COLO829 (cell line): ENCODE measurements at places on chromosomes 13 and 19.

DNA sequence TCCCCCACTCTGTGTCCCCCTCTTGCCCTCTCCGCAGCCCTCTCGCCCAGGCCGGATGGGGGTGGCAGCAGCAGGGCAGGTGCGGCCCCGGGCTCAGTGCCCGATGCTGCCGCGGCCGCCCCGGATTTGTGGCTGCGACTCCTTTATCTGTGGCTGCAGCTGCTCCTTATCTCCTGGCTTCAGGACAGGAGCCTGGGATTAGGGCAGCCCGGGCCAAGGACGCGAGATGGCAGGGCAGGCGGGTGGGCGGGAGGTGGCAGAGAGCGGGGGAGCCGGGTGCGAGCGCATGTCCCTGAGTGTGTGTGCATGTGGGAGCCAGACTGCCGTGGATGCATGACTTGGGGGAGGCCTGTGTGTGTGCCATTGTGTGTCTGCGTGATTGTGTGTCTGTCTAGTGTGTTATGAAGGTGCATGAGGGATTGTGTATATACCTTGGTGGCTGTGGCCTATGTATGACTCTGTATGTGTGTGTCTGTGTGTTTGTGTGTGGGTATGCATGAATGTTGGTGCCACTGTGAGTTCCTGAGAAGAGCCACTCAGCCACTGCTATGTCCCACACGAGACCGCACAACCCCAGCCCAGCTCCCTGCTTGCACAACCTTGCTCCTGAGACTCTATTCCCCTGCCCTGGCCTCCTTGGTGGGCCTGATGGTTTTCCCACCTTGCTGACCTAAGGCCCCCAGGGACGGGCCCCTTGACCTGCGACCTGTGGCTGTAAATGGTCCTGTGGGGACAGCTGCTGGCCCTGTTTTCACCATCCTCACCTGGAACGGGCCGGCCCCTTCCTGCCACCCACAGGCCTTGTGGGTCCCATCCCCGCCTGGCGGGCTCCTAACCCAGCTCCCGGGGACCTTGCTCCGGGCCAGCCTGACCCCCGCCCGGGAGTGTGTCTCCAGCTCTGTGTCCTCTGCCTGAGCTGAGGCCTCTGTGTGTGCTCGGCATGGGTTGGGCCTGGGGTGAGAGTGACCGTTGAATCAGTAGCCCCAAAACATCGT, 5.3 kb upstream of the NRTN start:
- DNase-seq = no peak

DNA sequence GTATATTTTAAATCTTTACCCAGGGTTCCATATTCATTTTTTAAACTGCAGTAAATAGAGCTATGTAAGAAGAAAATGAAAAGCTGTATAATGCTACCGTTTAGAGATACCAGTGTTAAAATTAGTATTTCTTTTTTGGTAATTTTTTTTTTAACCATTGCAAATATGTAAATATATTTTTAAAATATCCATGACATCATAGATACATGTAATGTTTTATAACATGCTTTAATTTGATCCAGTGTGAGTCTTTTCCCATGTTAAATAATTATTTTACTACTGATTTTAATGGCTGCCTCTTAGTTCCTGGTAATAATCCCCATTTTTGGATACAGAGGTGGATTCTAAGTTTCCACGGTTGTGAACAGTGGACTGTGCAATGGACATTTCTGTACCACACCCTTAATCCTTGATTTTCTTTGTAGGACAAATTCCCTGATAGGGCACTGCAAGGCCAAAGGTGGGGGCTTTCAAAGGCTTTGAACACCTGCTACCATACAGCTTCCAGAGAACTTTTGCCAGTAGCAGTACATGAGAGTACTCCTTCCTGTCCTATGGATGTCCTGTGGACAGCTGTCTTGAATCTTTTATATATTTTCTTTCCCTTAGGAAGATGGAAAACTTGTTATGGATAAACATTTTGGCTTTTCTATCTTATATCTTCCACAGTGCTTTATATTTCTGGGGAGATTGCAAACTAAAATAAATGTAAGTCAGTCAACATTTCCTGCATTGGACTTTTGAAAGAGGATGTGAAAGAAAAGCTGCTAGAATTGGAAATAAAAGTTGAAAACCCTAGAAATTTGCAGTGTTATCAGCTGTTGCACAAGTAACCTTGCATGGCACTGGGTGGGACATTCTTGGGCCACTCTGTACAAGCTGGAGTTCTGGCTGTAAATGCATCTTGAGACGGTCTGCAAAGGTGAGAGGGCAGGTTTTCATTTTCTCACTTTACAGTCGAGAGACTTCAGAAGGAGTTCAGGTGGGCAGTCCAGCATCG, 46.8 kb downstream of the ARHGEF7 start:
- DNase-seq = no peak

GRCh38 chr13:50069261-50069660, 54.0 kb downstream of the KCNRG start:
- no peak for DNase-seq

GRCh38 chr19:30565636-30566035, 193.5 kb downstream of the ZNF536 start:
- no peak for DNase-seq

DNA sequence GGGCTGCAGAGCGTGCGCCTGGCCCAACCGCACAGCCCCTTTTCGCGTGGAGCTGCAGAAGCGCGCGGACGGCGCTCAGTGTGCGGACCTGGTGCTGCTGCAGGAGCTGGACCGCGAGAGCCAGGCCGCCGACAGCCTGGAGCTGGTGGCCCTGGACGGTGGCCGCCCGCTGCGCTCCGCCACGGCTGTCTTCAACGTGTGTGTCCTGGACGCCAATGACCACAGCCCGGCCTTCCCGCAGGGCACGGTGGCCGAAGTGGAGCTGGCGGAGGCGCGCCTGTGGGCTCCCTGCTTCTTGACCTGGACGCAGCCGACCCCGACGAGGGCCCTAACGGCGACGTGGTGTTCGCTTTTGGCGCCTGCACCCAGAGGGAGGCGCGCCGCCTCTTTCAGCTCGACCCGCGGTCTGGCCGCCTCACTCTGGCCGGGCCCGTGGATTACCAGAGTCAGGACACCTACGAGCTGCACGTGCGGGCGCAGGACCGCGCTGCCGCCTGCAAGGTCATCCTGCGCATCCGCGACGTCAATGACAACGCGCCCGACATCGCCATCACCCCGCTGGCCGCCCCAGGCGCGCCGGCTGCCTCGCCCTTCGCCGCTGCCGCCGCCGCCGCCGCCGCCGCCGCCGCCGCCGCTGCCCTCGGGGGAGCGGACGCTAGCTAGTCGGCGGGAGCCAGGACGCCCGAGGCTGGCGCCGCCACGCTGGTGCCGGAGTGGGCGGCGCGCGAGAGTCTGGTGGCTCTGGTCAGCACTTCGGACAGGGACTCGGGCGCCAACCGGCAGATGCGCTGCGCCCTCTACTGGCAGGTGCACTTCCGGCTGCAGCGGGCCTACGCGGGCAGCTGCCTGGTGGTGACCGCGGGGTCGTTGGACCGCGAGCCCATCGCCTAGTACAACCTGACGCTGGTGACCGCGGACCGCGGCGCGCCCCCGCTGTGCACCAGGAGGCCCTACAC, 172.2 kb downstream of the OLFM4 start:
- DNase-seq = peak; percentile 59

DNA sequence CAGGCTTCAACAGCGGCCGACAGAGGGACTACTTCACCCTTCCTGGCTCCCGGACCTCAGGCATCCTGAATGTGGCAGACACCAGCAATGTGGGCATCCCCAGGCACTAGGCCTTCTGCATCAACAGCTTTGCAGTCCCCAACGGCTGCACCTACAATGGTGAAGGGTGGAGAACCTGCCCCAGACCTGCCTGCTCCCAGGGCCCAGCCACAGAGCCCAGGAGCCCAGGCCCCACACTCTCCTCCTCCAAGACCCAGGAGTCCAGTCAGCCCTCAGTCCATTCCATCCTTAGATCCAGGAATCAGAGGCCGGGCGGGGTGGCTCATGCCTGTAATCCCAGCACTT, 34.5 kb downstream of the HPN start:
- no peak for DNase-seq

DNA sequence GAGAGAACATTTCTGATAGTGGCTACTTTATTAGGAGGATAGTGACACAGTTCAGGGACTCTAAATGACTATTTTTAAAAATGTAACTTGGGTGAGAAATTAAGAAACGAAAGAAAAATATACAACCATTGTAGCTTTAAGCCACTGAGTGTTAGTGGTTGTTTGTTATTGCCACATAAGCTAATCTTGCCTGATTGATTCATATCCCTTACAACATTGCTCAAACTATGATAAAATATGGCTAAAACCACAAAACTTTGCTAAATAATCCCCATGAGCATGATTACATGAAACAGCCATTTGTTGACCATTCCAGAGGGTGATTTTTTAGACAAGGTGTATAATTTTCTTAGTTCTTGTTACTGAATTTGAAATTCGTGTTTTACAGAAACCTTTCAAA, 343.4 kb downstream of the SLITRK5 start:
- no peak for DNase-seq

GRCh38 chr13:45224176-45224575, 23.3 kb upstream of the KCTD4 start:
- no peak for DNase-seq

DNA sequence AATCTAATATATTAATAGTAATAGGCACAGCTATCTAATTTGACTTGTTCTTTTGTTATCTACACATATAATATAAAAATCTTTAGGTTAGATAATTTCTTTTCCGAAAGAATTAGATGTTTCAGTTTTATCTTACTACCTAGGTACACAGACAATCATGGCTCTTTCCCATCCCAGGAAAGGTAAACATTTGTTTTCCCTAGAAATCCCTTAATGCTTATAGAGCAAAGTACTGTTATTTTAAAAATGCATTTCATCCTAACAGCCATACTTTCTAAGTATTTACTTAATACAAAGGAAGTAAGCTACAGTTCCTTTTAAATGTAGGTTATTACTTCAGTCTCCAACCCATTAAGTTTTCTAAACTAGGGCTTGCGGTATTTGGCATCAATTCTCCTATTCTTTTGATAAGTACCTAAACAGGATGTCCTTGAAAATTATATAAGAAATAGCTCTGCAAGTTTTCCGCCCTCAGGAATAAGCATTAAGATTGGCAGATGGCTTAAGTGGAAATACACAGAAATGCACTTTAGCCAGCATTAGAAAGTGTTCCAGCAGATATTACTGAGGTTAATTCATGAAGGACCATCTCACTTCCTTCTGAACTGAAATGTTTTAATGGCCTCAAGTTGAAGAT, 616.2 kb upstream of the SPRY2 start:
- no peak for DNase-seq

- DNase-seq = peak; percentile 2
Measured at GRCh38 chr13:85896516-85897450, 97.6 kb upstream of the SLITRK6 start.

DNA sequence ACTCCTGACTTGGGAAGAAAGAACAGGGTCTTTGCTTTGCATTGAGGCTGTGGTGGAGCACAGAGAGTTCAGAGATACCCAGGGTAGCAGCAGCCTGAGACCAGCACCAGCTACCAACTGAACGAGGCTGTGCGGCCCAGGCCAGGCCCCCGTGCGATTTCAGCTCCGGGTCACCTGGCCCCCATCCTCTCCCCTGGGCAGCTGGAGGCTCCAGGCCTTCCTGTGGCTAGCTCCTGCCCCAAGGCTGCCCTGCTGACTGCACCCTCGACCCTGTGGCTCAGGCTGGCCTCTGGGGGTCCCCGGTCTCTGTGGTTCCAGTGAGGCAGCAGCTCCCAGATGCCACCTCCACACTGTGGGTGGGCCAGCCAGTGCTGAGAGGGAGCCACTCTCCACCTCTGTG, 52.8 kb downstream of the MCF2L start:
- no peak for DNase-seq

DNA sequence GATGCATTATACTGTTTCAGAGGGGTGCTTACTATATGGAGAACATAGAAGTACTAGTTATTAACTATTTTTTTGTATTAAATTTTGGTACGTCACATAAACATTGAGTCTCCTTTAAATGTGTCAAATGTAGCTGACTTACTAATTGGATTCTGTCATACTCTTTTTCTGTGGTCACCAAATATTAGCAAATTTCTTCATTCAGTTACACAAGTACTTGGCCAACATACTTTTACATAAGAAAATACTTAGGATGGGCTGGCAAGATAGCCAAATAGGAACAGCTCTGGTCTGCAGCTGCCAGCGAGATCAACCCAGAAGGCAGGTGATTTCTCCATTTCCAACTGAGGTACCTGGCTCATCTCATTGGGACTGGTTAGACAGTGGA, 19.2 kb downstream of the LPAR6 start:
- DNase-seq = no peak

DNA sequence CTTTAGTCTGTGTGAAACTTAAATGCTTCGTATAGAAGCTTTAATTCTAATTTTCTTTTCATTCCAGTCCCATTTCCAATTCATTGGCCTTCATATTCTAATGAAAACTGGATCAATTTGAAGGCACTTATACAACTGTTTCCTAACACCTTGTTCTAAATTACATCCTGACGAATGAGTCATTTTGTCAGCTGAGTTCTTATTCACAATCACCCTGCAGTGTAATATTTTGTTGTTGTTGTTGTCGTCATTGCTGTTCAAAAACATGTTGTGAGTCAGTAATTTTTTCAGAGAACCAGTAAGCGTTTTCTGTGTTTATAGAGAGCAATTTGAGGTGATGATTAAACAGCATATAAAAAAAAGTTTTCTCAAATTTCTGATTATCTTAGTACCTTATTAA, 290.0 kb downstream of the PCDH9 start:
- no peak for DNase-seq

- no peak for DNase-seq
Measured at GRCh38 chr13:50015750-50016149, 506 bp downstream of the KCNRG start.

- no peak for DNase-seq
Measured at GRCh38 chr19:2213799-2214198, 22.3 kb downstream of the PLEKHJ1 start.

GRCh38 chr13:29713839-29714238, 118.4 kb upstream of the SLC7A1 start:
- peak; percentile 39 for DNase-seq

DNA sequence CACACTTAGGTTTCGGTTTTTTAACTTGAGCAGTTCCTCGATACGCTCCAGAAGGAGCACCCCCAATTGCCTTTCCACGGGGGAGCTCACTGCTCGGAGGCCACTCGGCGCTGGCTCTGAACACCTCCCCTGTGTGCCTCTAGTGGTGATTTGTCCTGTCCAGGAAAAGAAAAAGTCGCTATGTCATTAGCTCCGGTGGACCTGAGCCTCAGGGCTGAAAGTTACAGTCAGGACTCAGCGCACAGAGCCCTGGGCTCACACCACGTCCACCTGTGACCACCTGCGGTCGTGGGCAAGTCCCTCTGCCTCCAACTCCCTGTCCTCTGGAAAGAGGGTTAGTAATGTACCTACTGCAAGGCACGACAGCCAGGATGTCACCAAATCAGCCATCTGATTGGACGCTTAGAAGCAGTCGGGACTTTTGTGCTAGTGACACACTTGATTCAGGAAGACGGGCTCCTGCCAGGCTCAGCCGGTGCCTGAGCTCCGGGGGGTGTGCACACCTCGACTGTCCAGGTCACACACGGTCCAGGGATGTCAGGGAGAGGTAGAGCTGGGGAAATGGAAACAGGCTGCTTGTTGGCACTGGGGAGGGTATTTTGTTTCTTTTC, 3.9 kb upstream of the TMPRSS9 start:
- no peak for DNase-seq
